HAP-1 (cell line): ENCODE measurements at places on chromosomes 1 and 21.

GRCh38 chr1:169044296-169044695, 62.2 kb upstream of the ATP1B1 start:
- no peak for DNase-seq

- no peak for DNase-seq
Observed at GRCh38 chr1:200036619-200037270, 9.2 kb downstream of the NR5A2 start.

DNA sequence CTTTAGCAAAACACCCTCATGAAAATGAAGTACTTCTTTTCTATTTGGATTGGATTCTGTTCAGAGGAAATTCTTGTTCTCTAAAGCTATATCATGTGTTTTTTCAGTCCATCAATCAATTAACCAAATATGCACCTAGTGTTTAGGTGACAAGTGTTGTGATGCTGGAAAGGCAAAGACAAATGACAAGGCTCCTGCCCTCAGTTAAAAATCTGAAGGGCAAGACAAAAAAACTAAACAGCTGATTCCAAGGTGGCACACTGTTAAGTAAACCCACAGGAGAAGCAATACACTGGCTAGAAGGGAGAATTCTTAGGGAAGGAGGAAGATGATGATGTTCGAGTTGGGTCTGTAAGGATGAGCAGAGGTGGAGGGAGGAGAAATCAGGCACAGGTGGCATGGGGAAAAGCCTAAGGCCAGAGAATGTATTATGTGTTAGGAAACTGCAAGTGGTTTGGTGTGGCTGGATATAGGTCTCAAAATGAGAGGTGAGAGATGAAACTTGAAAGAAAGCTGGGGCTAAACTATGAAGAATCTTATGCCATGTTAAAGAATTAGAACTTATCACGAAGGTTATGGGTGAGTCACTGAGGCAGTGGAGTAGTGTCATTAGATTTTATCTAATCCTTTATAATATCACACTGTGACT, 51.8 kb upstream of the GFI1 start:
- no peak for DNase-seq

DNA sequence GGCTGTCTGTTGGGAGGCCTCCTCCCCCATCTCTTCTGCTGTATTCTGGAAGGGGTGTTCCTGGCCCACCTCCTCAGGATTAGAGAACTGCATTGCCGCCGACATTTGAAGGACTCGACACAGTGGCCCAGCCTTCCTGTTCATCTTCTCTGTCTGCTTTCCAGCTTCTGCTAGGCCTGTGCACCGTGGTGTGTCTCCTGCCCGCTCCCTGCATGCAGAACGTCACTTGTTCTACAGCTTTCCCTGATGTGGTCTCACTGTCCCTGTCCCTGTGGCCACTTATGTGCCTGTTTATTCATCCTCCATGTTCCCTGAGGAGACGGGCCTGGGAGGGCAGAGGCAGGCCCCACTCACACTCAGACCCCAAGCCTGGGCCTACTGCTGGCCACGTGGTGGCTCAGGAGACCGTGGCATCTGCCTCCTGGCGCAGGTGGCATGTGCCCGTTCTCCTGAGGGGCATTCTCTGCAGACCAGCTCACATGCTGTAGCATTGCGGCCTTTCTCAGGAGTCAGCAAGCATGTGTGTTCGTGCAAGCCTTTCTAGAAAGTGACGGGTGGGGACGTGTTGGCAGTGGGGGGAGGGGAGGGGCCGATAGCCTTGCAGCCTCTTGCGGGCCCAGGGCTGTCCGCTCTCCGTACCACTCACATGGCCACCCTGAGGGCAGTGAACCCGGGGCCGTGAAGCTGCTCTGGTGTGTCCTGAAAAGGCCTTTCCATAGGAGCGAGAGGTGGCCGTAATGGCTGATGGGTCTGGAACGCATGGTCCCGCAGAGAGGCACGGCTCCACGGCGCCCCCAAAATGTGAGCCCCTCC, 35.9 kb downstream of the POFUT2 start:
- DNase-seq: no peak

- DNase-seq: no peak
Observed at GRCh38 chr1:226725897-226726267, 13.2 kb downstream of the ITPKB start.

DNA sequence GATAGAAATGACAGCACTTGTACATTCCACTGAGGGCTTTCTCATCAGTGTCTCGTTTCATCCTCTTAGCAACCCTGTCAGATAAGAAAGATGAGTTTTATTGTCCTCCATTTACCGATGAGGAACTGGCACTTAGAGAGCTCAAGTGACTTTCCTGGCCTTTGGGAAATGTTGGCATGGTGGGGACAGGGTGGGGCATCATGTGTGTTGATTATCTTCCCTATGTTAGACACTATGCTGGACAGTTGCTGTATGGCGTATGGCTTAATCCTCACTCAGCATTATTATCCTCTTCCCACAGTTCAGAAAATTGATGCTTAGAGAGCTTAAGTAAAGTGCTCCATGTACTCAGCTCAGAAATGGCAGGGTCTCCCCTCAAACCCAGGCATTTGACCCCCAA, 163.2 kb downstream of the CAMTA1 start:
- DNase-seq: no peak

DNA sequence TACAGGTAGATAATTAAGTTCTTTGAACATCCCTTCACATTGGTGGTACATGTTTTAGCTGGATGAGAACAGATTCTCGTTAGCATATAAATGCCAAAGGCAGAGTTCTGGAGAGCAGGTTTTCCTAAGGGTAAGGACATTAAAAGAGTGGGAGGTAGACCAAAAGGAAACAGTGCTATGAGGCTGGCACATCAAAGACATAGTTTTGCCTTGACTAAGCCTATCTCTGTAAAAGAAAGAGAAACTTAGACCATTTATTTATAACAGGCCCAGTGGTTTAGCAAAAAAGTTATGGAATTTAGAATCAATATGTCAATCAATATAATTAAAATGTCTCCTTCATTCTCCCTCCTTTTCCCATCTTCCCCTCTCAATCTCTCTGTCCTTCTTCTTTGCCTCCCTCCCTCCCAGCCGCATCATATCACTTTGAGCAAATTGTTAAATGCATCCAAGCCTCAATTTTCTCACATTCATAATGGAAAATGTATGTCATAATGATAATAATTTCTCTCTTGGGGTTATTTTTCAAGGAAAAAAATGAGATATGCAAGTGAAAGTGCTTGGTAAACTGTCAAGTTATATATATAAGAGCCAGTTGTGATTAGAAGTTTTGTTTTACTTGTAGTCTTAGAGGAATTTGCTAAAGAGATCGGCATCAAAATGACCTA, 209.9 kb upstream of the SGIP1 start:
- DNase-seq: no peak

DNA sequence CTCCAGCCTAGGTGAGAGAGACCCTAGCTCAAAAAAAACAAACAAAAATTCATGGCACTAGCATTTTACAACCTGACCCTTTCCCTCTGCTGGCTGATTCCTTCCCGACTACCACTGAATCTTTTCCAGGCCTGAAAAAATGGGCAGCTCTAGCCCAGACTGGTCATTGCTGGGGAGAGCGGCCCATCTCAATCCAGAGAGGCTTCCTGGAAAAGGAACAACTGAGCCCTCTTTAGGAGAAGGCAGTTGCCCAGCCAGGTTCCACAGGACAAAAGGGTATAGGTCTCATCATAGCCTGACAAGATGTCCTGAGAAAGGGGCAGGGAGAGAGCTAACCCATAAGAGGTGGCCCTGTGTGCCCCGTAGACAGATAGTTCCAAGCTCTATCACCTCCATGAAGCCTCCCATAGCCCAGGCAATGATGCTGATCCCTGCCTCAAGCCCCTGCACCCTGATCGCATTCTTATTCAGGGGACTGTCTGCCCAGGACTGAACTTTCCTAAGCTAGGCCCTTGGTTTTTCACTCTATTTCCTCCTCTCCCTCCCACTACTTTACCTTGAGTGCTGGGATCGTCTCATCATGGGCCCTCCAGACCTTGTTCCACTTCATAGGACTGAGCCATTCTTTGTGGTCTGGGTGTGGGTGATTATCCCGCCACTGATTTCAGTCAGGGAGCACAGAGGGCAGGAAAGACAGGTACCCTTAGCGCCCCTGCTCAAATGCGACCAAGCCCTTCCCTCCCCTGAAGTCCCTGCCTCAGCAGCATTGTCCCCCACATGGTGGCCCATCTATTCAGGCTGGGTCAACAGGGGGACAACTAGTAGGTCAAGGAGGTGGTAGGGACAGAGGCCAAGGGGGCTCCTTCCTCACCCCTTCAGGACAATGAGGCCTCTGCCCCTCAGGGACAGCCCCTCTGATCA, 18.2 kb downstream of the RHBG start:
- no peak for DNase-seq

DNA sequence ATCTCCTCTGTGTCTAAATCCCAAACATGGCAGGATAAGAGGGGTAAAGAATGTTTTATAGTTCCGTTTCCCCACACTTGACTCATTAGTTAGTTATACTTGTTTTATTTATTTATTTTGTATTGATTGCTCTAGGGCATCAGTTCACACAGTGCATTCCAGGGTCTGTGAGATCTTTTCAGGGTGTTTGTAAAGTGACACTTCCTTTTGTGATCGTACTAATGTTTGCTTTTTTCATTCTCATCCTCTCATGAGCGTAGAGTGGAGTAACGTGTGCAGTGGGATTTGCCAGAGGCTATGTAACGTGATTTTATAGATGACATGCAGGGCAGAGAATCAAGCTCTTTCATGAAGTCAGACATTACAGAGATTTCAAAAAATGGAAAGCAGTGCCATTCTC, 103.2 kb downstream of the SCCPDH start:
- DNase-seq: peak; percentile 13

DNA sequence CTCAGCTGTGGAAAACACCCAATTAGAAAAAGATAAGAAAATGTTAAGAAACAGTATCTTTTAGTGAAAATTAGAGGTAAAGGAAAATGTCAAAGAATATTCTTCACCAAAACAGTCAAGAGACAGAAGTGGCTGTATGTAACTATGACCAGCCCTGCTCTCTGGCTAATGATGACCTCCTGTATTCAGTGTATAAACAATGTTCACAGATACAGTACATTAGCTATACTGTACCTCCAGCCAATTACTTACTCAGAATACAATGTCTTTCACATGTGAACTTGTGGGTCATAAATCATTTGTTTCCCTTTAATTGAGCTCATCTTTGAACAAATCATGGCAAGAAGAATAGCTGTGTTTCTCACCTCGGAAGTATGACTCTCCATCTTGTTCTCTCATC, 432.0 kb downstream of the LMO4 start:
- DNase-seq: no peak

DNA sequence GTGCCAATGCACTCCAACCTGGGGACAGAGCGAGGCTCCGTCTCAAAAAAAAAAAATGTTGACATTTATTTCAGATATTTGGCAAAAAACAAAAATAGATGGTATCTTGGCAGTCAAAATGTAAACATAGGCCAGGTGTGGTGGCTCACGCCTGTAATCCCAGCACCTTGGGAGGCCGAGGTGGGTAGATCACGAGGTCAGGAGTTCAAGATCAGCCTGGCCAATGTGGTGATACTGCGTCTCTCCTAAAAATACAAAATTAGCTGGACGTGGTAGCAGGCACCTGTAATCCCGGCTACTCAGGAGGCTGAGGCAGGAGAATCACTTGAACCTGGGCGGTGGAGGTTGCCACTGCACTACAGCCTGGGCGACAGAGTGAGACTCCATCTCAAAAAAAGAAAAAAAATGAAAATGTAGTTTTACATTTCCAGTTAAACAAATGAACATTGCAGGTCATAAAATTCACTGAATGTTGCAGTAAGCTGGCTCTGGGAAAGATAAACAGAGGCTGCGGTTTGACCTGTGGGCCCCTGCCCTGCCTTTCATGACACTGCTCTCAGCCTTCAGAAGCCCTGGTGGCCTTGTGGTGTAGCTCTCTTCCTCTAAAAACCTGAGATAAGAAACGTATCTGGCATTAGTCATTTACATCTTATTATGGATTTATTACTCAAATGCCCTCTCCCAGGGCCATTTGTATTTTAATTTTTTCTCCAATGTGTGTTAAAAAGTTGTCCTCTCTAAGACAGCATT, 12.2 kb upstream of the SLC44A3 start:
- peak; percentile 48 for DNase-seq

DNA sequence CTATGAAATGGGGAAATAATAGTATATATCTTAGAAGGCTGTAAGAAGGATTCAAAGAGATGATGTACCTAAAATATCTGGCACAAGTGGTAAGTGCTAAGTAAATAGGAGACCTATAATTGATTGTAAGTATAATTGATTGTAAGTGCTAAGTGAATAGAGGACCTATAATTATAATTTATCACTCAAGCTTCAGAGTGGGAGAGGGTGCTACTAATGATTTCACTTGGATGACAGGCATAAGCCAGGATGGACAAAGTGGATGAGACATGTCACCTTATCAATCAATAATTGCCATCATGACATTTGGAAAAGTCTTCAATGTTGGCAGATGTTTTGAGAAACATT, 11.2 kb downstream of the RCAN1 start:
- DNase-seq: no peak

- no peak for DNase-seq
Observed at GRCh38 chr1:238334170-238334569, 443.4 kb upstream of the ZP4 start.

- peak; percentile 6 for DNase-seq
Observed at GRCh38 chr1:228276901-228277490, 69.2 kb downstream of the OBSCN start.

- no peak for DNase-seq
Observed at GRCh38 chr1:221735999-221736398, 5.9 kb downstream of the DUSP10 start.

GRCh38 chr21:19510653-19511052, 1107.1 kb upstream of the TMPRSS15 start:
- DNase-seq: no peak

GRCh38 chr21:10464975-10465374, 56.4 kb upstream of the TPTE start:
- DNase-seq: no peak

- DNase-seq: no peak
Observed at GRCh38 chr21:36803051-36803645, 104.2 kb downstream of the SIM2 start.

DNA sequence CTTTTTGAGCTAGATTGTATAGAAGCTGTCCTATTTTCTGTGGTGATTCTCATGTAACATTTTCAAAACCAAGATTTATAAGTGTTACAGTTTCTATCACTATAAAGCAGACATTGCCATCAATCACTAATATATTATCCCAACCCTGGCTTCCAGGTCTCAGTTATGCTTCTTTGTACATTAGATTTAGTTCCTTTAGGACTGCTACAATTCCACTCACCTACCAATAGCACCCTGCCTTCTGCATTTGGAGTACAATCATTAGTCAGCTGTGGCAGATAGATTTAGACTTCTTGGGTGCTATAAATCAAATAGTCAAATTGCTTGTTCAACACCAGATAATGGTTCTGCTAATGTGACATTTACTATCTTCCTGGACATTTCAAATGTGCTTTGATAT, 281.6 kb downstream of the BRINP3 start:
- no peak for DNase-seq

GRCh38 chr21:40067751-40068150, 200.5 kb downstream of the PCP4 start:
- no peak for DNase-seq

- no peak for DNase-seq
Observed at GRCh38 chr1:44636688-44637598, 37.3 kb downstream of the TMEM53 start.

- no peak for DNase-seq
Observed at GRCh38 chr1:58303841-58304240, 242.7 kb downstream of the OMA1 start.

- DNase-seq: no peak
Observed at GRCh38 chr1:233477359-233477758, 136.5 kb upstream of the KCNK1 start.

- no peak for DNase-seq
Observed at GRCh38 chr1:55826381-55827080, 611.4 kb upstream of the USP24 start.

GRCh38 chr1:25971811-25972180, 26.1 kb downstream of the PAFAH2 start:
- no peak for DNase-seq

- DNase-seq: no peak
Observed at GRCh38 chr1:207801819-207802218, 50.0 kb downstream of the CD46 start.
